ENCODE measurements at places on chromosomes 12 and 14.
A peak's percentile ranks its signal among the peaks of the same experiment; 100 is the strongest.

- DNase-seq, result no peak
Measured at GRCh38 chr14:20743556-20743955, 2.1 kb upstream of the EDDM3A start.

DNA sequence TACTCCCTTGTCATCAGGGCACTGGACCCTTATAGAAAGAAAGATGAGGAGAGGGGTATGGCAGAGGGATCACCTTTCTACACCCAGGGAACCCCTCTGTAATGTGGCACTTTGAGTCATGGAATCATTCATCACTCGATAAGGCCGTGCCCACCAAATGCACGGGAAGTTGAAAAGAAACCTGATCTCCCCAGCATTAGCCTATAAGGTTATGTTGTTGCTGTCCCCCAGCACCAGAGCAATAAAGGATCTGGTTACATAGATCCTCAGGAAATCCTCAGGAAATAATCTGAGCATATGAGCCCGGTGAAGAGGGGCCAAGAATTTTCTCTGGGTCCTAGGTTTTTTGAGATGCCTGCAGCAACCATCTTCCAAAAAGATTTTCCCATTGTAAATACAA lies 148.8 kb upstream of the CRY1 start:
- no peak for DNase-seq

DNA sequence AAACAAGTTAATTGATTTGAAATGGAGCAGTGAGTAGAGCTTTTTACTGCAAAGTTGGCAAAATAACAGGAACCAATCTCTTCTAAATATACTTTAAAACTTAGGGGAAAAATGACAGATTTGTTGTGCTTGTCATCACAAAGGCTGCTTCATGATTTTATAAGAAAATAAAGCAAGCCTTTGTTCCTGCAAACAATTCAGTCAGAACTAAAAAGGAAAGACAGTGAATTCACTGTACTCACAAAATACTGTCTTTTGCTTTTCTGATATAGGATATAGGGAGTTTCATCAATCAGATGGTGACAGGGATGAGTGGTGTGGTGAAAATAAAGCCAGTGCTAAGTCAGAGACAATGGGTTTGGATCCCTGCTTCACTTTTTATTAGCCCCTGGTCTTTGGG lies 126.0 kb downstream of the HELB start:
- DNase-seq, result no peak

DNA sequence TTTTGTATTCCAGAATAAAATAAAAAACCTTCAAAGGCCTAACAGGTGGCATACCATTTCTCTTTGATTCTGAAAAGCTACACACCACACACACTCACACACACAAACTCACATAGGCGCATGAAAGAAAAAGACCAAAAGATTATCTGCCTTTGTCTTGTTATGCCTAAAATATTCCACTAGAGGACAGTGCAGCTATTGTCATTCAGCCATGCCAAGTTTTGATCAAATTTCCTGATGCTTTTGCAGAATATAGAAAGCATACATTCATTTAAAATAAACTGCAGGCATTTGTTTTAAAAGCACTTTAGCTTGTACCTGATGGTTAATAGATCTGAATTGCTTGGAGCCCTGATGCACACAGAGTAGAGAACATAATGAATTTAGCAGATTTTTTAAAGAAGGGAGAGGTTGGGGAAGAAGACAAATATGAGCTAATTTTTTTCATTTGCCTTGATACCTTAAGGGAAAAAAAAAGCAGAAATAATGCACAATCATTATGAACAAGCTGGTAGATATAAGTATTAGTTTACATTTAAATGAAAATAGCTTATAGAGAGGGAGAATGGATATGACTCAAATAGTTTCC lies 1766.9 kb upstream of the SEL1L start:
- DNase-seq, result no peak

- DNase-seq, result no peak
Measured at GRCh38 chr12:132020292-132020691, 70.5 kb downstream of the EP400 start.

- peak; percentile 66 for DNase-seq
Measured at GRCh38 chr12:19273482-19274330, 144.2 kb downstream of the PLEKHA5 start.

Measured in amniotic stem cell (primary cell).